ENCODE measurements at places on chromosomes 12 and 14. TPM values are rescaled to one million over a fixed set of nuclear protein-coding genes. Genes with fewer than 3 reads are reported as not detected.

DNA sequence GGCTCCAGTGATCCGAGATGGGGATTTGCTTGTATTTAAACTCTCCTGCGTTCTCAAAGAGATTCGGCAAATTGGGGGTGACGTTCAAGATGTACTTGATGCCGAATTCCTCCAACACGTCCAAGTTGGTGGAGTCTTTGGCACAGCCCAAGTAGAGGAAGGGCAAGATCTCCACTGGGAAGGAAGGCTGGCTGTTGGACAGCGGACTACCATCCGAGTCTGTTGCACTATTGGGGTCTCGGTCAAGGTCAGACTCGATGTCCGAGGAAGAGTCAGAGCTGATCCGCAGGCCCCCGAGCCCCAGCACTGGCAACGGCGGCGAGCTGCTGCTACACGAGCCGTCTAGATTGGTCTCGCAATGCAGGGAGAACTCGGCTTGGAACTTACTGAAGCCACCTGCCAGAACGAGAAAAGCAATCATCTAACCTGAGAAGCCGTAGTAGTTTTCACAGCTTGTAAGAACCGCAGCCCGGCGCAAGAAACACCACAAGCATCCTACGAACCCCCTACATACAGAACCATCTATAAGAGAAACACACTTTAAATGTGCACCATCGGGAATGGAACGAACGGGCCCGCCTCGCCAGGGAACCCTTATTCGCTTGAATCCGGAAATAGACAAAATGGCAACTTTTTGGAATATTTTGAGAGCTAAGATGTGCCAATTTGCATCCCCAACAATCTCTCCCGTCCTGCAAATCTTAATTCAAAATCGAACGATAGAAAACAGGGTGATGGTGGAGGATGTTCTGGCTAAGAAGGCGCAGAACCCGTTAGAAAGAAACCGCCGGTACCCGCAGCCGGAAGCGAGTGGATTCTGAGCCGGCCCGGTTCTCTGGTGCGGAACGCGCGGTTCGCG is 1.4 kb downstream of the DUSP6 start:
- peak; percentile 19 for DNase-seq

DNA sequence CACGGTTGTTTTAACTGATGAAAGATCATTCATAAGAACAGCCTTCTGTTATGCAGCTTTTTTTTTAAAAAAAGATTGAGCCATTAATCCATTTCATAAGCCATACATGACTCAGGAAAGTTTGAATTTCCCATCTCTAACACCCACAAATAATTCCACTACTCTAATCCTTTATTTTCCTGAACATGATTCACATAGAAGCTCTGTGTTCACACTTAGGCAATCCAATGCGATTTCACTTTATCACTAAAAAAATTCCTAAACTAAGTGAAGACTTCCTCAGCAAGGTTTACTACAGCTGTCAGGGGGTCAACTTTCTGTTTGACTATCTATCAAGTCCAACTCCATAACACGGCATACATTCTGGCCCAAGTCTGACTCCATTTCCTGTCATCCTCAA is 25.9 kb downstream of the PKP2 start:
- DNase-seq = no peak

- DNase-seq = no peak
Observed at GRCh38 chr12:32776258-32776657, 20.6 kb upstream of the YARS2 start.

KERA gene
- not detected for polyA plus RNA-seq

HOXC9 gene
- not detected for polyA plus RNA-seq
